ENCODE measurements at places on chromosomes 7 and 10.

DNA sequence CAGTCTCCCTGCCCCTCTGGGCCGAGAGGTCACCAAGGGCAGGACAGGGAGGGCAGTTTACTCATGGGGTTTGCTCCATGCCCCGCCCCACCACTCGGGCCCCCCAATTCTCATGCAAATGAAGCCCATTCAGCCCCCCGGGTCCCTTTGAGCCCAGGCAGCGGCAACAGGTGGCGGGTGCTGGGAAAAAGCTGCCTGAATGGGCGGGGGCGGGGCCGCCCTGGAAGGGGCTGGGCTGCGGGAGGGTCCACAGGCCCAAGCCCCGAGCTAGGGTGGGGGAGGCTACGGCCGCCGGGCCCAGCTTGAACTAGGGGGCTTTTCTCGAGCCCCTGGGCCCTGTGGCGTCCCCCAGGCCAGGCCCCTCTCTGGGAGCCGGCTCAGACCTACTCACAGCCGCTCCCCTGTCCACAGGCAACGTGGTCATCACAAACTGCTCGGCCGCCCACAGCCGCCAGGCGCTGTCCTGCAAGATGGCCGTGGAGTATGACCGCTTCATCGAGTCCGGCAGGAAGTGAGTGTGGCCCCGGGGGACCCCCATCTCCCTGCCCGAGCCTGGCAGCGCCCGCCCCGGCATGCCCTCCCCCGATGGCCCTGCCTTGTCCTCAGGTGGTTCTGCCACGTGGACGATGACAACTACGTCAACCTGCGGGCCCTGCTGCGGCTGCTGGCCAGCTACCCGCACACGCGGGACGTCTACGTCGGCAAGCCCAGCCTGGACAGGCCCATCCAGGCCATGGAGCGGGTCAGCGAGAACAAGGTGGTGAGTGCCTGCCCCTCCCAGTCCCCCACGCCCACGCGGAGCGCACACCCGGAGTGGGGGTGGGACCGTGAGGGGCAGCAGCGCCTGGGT is 5.5 kb downstream of the LFNG start:
- DNase-seq = no peak

GRCh38 chr7:29091715-29092114 is 54.6 kb downstream of the CPVL start:
- no peak for DNase-seq

GRCh38 chr7:122352454-122352853 is 47.9 kb upstream of the FEZF1 start:
- no peak for DNase-seq

GRCh38 chr7:74040101-74040790 is 12.3 kb downstream of the ELN start:
- DNase-seq = no peak

- no peak for DNase-seq
Measured at GRCh38 chr7:121330053-121330833, 1.4 kb downstream of the WNT16 start.

GRCh38 chr10:6406220-6407033 is 173.6 kb downstream of the PRKCQ start:
- DNase-seq = no peak

DNA sequence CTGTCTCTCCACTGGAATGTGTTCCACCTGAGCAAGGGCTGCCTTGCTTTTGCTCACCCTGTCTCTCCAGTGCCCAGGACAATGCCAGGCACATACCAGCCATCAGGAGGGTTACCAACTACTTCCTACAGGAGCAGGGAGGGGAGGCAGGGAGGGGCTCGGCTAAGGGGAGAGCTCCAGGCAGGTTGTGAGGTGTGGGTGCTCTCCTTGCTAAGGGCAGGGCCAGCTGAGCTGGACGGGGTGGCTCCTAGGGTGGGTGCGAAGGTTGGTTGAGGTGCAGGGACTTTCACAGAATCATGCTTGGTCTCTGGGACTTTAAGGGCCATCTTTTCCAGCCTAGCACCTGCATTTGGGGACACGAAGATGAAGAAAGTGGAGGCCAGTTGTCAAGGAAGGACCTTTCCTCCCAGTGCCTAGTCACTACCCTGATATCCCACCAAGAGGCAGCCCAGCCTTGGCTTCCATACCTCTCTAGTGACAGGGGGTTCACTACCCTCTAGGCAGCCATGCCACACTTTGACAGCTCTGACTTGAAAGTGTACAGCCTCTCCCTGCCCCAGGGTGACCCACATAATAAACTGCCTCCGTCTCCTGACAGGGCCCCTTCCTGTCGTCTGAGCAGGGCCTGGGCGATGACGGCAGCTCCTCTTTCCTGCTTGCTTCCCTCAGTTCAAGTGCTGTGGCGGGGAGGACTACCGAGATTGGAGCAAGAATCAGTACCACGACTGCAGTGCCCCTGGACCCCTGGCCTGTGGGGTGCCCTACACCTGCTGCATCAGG is 46.5 kb downstream of the TSPAN15 start:
- DNase-seq = no peak

DNA sequence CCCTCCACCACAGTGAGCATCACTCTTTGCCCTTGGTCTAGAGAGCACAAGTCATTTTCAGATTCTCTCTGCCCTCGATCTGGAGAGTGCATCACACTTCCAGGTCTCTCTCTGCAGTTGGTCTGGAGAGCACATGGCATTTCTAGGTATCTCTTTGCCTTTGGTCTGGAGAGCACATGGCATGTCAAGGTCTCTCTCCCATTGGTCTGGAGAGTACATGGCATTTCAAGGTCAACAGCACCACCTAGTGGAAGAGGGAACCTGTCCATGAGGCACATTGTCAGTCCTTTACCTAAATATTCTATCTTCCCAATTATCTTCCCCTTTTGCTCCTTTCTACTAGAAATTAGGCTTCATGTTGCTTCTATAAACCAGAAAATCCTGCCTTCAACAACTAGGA is 1139.4 kb downstream of the XPNPEP1 start:
- DNase-seq = no peak

DNA sequence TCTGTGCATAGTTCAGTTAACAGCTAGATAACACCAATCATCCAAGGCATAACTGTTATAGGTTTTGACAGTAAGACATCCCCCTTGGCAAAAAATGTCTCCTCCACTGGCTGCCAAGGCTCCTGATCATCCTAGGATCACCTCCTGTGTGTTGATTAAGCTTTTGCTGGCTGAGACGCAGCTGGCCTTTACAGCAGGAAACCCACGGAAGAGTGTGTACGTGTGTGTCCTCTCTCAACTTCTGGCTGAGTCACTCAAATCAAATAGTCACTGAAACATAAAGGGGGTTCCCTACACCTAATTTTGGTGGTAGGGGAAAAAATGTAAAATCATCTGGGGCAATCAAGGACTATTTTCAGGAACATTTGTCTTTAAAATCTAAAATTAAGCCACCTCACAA is 208.8 kb downstream of the CTNNA3 start:
- DNase-seq = no peak

GRCh38 chr10:84608126-84608525 is 279.7 kb downstream of the CCSER2 start:
- no peak for DNase-seq

DNA sequence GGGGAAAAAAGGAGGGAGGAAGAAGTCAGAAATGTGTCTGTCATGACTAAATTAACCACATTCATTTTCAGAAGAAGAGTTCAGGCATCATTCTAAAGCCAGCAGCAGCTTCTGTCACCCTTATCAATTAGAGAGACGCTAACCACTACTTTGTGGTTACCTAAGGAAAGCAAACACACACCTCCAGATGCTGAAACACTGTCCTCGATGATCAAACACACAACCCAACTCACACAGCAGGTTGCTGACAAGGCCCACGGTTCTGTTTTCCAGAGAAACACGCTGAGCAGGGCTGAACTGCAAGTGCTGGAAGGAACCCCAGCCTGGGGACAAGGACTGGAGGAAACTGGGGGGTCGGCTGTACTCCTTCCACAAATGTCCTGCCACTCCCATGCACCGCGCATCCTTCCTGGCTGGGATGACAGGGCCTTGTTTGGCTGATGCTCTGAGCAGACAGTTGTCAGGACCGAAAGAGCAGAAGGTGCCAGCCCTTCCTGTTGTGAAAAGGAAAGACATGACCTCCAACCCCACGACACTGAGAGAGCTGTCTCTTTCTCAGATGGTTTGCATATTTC is 36.6 kb downstream of the PRKCQ start:
- no peak for DNase-seq

GRCh38 chr10:28730031-28730778 is 52.9 kb downstream of the BAMBI start:
- no peak for DNase-seq

DNA sequence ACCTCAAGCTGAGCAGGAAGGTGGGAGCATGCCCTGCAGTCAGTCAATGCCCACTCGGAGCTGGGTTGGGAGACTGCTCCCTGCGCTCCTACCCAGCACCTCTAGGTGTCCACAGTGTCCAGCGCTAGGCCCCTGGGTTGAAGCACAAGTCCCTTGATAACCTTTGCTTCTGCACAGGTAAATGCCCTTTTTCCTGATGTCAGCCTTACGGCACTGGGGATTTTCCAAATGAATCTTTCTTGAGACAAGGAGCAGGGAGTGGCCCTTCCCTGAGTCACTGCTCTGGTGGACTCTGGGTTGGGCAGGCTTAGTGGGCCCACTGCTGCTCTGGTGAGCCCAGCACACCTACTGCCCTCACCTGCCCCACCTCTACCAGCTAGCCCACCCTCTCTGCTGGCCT is 61.9 kb upstream of the OPN4 start:
- DNase-seq = no peak

DNA sequence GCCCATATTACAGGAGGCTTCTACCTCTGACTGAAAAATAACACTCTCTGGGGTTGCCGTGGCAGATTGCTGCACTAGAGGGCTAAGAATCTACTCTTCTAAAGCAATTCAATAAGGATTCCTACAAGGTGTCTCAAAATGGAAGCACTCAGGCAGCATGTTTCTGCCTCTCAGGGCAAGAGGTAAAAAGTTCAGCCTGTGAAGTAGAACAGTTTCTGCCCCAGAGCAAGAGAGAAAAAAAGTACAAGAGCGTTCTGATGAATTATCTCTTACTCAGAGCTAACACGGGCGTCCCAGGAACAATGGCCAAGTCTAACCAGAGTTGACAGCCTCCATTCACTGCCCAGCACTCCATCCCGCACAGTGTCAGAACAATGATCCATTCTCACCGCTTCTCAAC is 71.3 kb upstream of the TES start:
- DNase-seq = no peak

DNA sequence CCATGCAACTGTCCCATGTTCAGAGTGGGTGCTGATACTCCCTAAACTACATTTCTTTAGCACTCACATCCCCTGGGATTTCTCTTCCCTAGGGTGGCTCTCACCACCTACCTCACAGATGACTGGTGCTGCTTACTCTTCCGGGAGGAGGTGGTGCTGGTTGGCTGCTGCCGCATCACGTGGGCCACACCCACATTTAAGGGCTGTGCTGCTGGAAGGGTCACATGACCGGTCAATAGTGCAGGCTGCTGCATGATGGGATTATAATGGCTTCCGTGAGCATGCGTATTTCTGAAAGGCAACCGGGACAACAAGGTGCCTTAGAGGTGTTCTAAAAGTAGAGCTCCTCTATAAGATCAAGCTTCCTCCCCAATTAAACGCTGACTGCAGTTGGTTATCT is 76.8 kb downstream of the CLEC2L start:
- DNase-seq = no peak

DNA sequence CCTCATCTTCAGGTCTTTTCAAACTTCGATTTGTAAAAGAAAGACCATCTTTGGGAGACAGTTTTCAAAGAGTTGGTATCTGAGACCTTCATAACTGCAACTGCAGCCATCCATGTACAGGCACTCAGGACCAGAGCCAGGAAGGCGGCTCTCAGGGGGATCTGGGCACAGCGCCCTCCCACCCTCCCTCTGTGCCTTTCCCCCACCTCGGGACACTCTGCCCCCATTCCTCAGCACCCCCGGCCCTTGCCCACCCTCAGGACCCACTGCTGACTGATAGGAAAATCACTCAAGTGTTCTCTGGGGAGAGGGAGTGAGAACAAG is 143.6 kb downstream of the CUBN start:
- DNase-seq = no peak

DNA sequence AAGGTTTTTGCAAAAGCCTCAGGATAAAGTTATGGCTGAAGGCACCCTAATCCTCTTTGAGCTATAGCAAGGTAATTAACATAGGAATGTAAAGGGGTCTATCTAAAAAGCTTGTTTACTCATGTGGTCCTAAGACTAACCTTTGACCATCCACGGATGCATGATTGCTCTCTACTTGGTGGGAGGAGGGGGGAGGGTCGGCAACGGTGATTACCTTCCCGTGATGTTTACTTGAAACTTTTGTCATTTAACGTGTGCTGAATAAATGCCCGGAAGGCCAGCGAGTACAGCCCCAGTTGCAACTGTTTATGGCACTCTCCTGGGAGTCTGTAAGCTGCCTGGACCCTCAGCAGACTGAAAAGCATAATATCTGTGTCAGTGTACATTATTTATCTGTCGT is 78.9 kb upstream of the GPR22 start:
- DNase-seq = no peak

GRCh38 chr10:79939969-79940368 is 8.9 kb downstream of the SFTPD start:
- DNase-seq = no peak

DNA sequence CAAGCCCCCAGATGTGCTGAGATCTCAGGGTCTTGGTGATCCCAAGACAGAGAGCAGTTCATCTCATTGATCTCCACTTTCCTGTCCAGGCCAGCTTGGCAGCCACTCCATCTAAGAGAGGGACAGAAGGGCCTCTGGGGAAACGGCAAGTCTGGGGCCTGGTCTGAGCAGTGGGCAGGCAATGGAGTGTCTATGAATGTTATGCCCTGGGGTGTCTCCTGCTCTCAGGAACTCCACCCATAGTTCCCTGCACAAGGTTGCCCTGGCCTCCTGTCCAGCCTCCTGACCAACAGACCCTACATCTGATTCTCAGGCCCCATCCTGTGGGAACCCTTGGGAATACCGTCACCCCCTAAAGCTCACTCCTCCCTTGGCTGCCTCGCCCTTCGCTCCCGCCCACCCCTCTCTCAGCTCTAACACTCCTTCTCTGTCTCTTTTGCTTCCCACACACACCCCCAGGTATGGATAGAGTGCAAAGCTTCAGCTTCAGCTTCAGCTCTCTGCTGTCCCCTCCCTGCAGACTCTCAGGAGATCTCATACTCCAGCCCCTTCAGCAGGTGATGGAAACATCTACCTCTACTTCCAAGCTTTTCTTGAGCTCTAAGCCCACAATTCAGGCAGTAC is 83.0 kb downstream of the HIF1AN start:
- no peak for DNase-seq

- no peak for DNase-seq
Measured at GRCh38 chr7:12094365-12094921, 116.7 kb upstream of the TMEM106B start.

- peak; percentile 41 for DNase-seq
Measured at GRCh38 chr10:60572511-60573194, 183.0 kb upstream of the ANK3 start.

Measured in activated CD4-positive, alpha-beta T cell treated with anti-CD3 and anti-CD28 coated beads for 24 hours (primary cell).